ENCODE measurements at places on chromosomes 1 and 21. TPM values are rescaled to one million over a fixed set of nuclear protein-coding genes. Genes with fewer than 3 reads are reported as not detected.

PCAT6 gene
- total RNA-seq: 0.83 TPM

GBP4 gene
- 19.2 TPM for total RNA-seq

WNT3A gene
- total RNA-seq: not detected

GRCh38 chr1:179043907-179044306 is 18.2 kb downstream of the FAM20B start:
- peaks cover 13% of the 10 kb centered on the region for H3K36me3 ChIP-seq
- H3K4me1 ChIP-seq: peaks cover 13% of the 10 kb centered on the region
- no peak overlapping the region for H3K4me3 ChIP-seq
- H3K27me3 ChIP-seq: no peaks in the 10 kb centered on the region
- no peak overlapping the region for H3K27ac ChIP-seq

GRCh38 chr1:54510715-54511270 is 37.2 kb upstream of the ACOT11 start:
- DNase-seq: no peak
- H3K27me3 ChIP-seq: peaks cover 9% of the 10 kb centered on the region
- H3K4me1 ChIP-seq: no peaks in the 10 kb centered on the region
- no peak overlapping the region for H3K4me3 ChIP-seq
- no peak overlapping the region for H3K27ac ChIP-seq

- peaks cover 87% of the 10 kb centered on the region for H3K36me3 ChIP-seq
- H3K4me3 ChIP-seq: no peak overlapping the region
- no peaks in the 10 kb centered on the region for H3K4me1 ChIP-seq
- no peak for DNase-seq
- H3K27ac ChIP-seq: no peak overlapping the region
Measured at GRCh38 chr1:93565496-93566206, 116.0 kb downstream of the BCAR3 start.

- H3K4me3 ChIP-seq: no peak overlapping the region
- no peak for DNase-seq
- peaks cover 6% of the 10 kb centered on the region for H3K4me1 ChIP-seq
- H3K27me3 ChIP-seq: no peaks in the 10 kb centered on the region
- peaks cover 74% of the 10 kb centered on the region for H3K36me3 ChIP-seq
- H3K27ac ChIP-seq: no peak overlapping the region
Measured at GRCh38 chr1:206419250-206419649, 51.0 kb upstream of the IKBKE start.

GRCh38 chr1:240122639-240123613 is 31.2 kb downstream of the FMN2 start:
- H3K36me3 ChIP-seq: no peaks in the 10 kb centered on the region
- no peak overlapping the region for H3K4me3 ChIP-seq
- H3K4me1 ChIP-seq: no peaks in the 10 kb centered on the region
- no peak overlapping the region for H3K27ac ChIP-seq
- no peak for DNase-seq

GRCh38 chr1:208874915-208875314 is 630.7 kb upstream of the PLXNA2 start:
- H3K36me3 ChIP-seq: no peaks in the 10 kb centered on the region
- H3K4me3 ChIP-seq: no peak overlapping the region
- peaks cover 3% of the 10 kb centered on the region for H3K27me3 ChIP-seq

DNA sequence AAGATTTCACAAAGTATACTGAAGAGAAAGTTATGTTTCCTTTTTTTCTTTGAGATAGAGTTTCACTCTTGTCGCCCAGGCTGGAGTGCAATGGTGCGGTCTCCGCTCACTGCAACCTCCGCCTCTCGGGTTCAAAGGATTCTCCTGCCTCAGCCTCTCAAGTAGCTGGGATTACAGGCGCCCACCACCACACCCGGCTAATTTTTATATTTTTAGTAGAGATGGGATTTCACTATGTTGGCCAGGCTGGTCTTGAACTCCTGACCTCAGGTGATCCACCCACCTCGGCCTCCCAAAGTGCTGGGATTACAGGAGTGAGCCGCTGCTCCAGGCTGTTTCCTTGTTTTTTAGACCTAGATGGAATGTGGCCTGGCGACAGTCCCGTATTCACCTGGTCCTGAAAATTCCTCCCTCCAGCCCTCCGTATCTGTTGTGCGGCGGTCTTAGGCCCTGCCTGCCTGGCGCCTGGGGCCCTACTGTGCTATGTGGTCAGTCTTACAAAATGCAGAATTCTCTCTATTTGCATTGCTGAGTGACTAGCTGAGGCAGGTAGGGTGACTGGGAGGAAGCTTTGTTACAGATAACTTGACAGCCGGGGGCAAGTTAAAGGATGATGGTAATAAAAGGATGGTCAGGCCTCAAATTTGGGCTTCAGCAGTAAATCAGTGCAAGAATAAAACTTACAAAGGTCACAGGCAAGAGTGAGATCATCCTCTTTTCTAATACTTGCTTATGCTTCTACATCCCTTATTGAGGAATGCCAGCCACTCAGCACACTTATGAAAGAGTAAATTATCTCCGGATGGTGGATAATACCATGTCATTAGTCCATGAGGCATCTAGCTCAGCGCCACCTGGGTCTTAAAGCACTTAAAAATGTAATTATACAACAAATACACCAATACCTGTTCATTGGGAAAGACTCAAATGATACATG is 30.3 kb downstream of the PARK7 start:
- no peak for DNase-seq
- H3K4me3 ChIP-seq: no peak overlapping the region
- H3K4me1 ChIP-seq: peaks cover 12% of the 10 kb centered on the region
- H3K36me3 ChIP-seq: peaks cover 28% of the 10 kb centered on the region

DNA sequence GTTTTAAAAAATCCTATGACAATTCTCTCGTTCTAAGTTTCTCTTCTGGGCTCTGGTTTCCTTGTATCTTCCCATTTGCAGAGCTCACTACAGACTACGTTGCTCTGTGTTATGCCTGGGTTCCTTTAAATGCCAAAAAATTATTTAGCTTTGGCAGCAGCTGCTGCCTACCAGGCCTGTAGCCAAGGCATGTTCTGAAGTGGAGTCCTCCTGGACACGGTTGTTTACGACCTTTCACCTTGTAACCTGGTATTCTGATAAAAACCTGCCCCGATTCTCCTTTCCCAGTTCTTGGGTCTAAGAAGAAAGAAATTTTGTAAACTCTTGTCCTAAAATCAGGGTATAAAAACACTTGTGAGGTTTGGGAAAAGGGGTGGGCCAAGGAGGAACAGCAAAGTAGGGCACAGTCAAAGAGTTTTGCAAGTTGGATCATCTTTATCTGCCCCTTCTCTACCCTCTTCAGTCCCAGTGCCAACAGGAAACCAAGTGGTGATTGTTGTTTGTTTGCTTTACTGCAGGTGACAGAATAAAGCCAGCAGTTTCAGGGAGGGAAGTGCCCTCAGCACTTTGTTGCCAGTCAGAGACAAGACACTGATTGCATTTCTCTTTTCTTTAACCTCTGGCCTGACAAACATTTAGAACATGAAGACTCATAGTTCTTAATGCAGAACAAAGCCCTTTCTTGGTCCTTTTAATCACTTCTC is 3.1 kb upstream of the TXNIP start:
- peak overlapping the region; percentile 97 for H3K27ac ChIP-seq
- peaks cover 23% of the 10 kb centered on the region for H3K36me3 ChIP-seq
- H3K4me1 ChIP-seq: peaks cover 55% of the 10 kb centered on the region
- no peaks in the 10 kb centered on the region for H3K27me3 ChIP-seq

DNA sequence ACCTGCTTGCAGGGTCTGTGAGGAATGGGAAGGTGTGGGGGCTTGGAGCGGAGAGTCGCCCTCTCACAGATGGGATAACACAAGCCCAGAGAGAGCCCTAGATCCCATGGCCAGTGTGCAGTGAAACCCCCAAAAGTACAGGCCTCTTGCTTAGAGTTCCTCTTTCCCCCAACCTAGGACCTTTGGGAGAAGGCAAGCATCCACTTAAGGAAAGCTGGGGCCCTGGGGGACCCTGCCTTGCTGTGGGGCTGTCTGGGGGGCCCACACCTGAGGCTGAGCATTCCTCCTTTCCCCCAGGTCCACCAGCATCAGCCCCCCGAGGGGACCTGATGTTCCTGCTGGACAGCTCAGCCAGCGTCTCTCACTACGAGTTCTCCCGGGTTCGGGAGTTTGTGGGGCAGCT is 1.1 kb downstream of the VWA1 start:
- H3K4me1 ChIP-seq: peaks cover 21% of the 10 kb centered on the region
- peaks cover 17% of the 10 kb centered on the region for H3K27me3 ChIP-seq
- no peak overlapping the region for H3K27ac ChIP-seq
- no peak for DNase-seq

- DNase-seq: no peak
- H3K27ac ChIP-seq: no peak overlapping the region
- peaks cover 45% of the 10 kb centered on the region for H3K4me1 ChIP-seq
- no peak overlapping the region for H3K4me3 ChIP-seq
- H3K27me3 ChIP-seq: peaks cover 16% of the 10 kb centered on the region
Measured at GRCh38 chr1:21511579-21512522, 2.6 kb downstream of the ALPL start.

- peak; percentile 37 for DNase-seq
- H3K27me3 ChIP-seq: no peaks in the 10 kb centered on the region
- H3K4me1 ChIP-seq: peaks cover 87% of the 10 kb centered on the region
Measured at GRCh38 chr1:6028042-6028850, 17.4 kb upstream of the KCNAB2 start.

GRCh38 chr1:23080885-23081284 is 61.6 kb downstream of the KDM1A start:
- H3K27me3 ChIP-seq: no peaks in the 10 kb centered on the region
- DNase-seq: no peak
- peaks cover 90% of the 10 kb centered on the region for H3K36me3 ChIP-seq
- H3K4me3 ChIP-seq: no peak overlapping the region
- no peak overlapping the region for H3K27ac ChIP-seq

- H3K4me1 ChIP-seq: peaks cover 44% of the 10 kb centered on the region
- peak overlapping the region; percentile 94 for H3K4me3 ChIP-seq
- peak overlapping the region; percentile 96 for H3K27ac ChIP-seq
Measured at GRCh38 chr1:8816264-8816663, 1.2 kb downstream of the RERE start.

DNA sequence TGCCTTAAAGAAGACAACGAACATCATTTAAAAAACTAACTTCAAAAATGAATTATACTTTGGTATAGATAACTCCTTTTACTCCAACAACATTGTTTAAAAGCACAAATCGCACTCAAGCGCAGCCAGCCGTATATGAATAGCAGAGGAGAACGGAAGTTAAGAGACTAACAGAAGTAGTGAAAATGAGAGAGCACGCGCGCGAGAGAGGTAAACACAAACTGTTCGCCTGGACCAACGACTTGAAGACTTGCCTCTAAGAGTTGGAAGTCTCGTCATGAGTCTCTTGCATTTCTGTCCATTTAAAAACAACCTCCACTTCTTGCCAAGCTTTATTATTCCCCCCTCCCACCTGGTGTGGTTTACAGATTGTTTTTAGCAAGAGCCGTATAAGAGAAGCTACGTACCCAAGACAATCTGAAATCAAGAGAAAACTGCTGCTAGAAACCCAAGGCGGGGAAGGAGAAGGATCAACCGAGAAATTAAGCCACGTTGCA is 479 bp downstream of the SELENOF start:
- H3K4me1 ChIP-seq: peaks cover 50% of the 10 kb centered on the region
- DNase-seq: no peak

KIF17 gene
- not detected for total RNA-seq

- no peak for DNase-seq
Measured at GRCh38 chr1:205834751-205835150, 15.2 kb downstream of the PM20D1 start.

GRCh38 chr1:27366411-27367159 is at the start of gene MAP3K6:
Gene MAP3K6 (minus strand): TSS chr1:27366961. CDS start chr1:27366597, 364 bp downstream.
- H3K27ac ChIP-seq: peak within 1 kb of the TSS; percentile 68
- H3K4me1 ChIP-seq: peaks cover 60% of the 10 kb centered on the region
- H3K36me3 ChIP-seq: no peaks in the 10 kb centered on the region
- no peaks in the 10 kb centered on the region for H3K27me3 ChIP-seq
- H3K4me3 ChIP-seq: peak within 1 kb of the TSS; percentile 91

DNA sequence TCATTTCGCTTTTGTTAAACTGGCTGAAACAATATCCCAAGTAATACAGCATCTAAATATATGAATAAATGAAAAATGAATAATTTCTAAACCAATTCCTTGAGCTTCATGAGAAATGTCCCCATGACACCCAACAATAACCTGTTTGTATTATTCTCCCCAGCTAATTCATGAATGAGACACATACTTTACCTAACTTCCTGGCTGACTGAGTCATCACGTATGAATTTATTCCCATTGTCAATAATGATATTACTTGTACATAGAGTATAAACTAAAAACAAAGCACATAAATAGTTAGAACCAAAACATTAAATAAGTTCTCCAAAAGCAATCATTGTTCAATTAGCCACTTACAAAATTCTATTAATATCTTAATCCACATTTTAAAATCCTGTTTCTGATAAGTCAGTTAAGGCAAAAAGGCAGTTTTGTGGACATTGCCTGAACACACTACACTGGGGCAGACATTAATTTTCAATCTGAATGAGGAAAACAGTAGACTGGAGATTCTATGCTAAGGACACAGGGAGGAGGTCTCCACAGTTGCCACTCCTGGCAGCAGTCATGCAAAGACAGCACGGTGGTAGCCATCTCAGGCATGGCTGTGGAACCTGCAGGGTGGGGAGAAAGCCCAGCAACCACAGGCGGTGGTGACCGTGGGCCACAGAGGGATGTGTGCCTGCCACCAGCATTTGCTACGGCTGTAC is 48.2 kb downstream of the SLC9C2 start:
- no peak for DNase-seq
- no peak overlapping the region for H3K4me3 ChIP-seq
- H3K4me1 ChIP-seq: no peaks in the 10 kb centered on the region
- H3K27me3 ChIP-seq: no peaks in the 10 kb centered on the region

GRCh38 chr1:1470626-1471388 is 758 bp upstream of the ATAD3B start:
- H3K27me3 ChIP-seq: no peaks in the 10 kb centered on the region
- DNase-seq: no peak
- peak overlapping the region; percentile 82 for H3K27ac ChIP-seq
- H3K4me3 ChIP-seq: peak overlapping the region; percentile 90
- peaks cover 3% of the 10 kb centered on the region for H3K36me3 ChIP-seq
- H3K4me1 ChIP-seq: peaks cover 25% of the 10 kb centered on the region

RXRG gene
- not detected for total RNA-seq

DNA sequence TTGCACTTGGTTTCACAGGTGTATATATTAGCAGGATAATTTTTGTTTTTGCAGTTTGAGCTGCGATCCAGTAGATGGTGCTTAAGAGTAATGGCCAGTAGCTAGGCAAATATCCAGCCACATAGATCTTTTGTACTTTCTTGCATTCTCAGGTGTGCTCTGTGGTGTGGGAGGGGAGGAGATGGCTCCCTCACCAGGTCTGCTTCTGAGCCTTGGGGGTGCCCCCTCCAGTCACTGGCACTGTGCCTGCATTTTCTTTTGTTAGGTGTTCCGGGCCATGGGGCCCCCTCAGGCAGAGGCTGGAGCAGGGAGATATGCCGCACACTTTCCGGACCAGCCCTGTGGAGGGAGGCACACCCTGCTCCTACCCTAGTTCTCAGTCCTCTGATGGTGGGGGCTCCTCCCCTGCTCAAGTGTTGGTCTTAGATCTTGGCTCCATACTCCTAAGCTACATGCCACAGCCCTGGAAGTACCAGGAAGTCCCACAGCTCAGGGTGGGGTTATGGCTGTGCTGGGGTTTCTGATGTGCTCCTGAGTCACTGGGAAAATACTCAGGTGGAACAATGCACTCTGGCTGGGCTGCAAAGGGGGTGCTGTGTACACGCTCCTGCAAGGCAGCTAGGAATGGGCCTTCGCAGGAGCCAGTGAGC is 197.6 kb upstream of the DMRTA2 start:
- H3K4me1 ChIP-seq: peaks cover 2% of the 10 kb centered on the region
- H3K4me3 ChIP-seq: no peak overlapping the region
- DNase-seq: no peak
- peaks cover 12% of the 10 kb centered on the region for H3K36me3 ChIP-seq

GRCh38 chr1:116544588-116545358 is 26.1 kb downstream of the CD58 start:
- H3K27ac ChIP-seq: peak overlapping the region; percentile 96
- peak overlapping the region; percentile 76 for H3K4me3 ChIP-seq
- no peaks in the 10 kb centered on the region for H3K27me3 ChIP-seq
- H3K4me1 ChIP-seq: peaks cover 81% of the 10 kb centered on the region

Measured in activated B cell treated with CpG ODN at 0.5 μM for 24 hours (primary cell).